Left colon (tissue), 2 donors: ENCODE measurements at places on chromosomes 4 and X.
A peak's percentile ranks its signal among the peaks of the same experiment; 100 is the strongest.

GRCh38 chr4:163121689-163122088 is 45.0 kb downstream of the NAF1 start:
- DNase-seq: no peak

- peak; percentile 85 for DNase-seq
Observed at GRCh38 chr4:77818602-77819403, at the start of gene CNOT6L. Gene CNOT6L (minus strand): TSS chr4:77819368. CDS start chr4:77819308, 60 bp downstream.

GRCh38 chr4:118941799-118942198 is 53.1 kb downstream of the SYNPO2 start:
- no peak for DNase-seq

GRCh38 chrX:51395480-51395809 is 62.8 kb downstream of the NUDT10 start:
- no peak for DNase-seq

DNA sequence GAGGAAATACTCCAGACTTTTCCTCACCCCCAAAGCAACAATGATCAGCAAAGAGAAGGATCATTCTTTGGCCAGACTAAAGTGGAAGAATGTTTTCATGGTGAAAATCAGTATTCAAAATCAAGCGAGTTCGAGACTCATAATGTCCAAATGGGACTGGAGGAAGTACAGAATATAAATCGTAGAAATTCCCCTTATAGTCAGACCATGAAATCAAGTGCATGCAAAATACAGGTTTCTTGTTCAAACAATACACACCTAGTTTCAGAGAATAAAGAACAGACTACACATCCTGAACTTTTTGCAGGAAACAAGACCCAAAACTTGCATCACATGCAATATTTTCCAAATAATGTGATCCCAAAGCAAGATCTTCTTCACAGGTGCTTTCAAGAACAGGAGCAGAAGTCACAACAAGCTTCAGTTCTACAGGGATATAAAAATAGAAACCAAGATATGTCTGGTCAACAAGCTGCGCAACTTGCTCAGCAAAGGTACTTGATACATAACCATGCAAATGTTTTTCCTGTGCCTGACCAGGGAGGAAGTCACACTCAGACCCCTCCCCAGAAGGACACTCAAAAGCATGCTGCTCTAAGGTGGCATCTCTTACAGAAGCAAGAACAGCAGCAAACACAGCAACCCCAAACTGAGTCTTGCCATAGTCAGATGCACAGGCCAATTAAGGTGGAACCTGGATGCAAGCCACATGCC is 89.7 kb downstream of the TET2 start:
- DNase-seq: no peak

- DNase-seq: no peak
Observed at GRCh38 chrX:113399506-113400192, 559.0 kb upstream of the AMOT start.

- DNase-seq: peak; percentile 47
Observed at GRCh38 chrX:47232803-47233332, at the start of gene USP11. Gene USP11 (plus strand): TSS chrX:47233009. CDS start chrX:47233044, 35 bp downstream.

DNA sequence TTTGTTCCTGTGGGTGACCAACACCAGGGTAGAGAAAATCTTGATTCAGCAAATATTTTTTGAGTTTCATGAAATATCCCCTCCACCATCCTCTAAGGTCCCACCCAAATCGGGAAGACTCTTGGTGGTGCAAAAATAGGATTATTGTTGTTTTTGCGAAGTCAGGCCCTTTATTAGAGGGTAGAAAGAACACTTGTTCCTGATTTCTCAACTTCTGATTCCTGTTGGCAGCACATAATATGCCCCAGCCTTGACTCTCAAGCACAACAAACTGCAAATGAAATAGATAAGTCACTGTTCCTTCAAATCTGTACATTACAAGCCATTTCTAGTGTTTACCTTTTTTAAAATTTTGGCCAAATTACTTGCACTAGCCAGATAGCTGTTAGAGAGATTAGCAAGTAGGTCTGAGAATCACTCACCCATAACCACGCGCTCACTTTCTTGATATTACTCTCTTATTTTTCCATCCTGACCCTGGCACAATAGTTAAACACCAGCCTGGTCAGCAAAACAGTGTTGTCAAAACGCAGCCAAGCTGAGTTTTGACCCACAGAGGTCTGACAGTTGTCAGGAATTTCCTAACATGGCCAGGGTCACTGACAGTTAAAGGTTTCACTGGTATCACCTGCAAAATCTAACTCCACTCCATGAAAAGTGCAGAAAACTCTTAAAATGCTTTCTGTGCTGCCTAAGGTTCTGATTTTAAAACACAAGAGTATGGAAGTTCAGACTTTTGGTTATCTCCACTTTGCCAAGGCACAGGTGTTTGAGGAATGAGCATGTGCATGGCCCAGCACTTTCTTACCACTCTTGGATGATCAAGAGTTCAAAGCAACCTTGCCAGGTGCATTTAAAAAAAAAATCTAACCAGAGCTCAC is 69.8 kb downstream of the RBM47 start:
- no peak for DNase-seq

DNA sequence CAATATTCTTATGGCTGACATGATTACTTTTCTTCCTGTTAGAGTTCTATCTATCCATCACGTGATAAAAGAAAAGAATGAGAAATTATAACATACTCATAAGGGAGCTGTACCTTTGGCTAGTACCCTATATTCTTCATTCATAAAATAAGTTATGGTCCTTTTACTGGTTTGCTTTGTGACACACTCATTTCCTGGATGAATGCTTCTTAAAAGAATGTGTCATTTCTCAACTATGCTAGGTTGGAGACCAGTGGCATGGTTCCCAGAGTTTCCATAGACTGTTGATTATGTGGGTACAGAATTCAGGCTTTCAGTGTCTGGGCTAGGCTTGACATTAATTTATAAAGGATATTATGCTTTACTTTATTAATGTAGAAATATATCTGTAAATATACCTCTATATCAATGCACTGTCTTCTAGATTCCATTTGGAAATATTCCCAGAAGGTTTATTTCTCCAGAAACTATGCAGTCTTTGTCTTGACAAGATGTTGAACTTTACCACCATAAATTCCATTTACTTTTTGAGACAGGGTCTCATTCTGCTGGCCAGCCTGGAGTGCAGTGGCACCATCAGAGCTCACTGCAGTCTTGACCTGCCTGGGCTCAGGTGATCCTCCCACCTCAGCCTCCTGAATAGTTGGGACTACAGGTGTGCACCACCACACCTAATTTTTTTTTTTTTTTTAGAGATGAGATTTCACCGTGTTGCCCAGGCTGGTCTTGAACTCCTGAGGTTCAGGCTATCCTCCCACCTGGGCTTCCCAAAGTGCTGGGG is 23.8 kb downstream of the NUDT6 start:
- DNase-seq: no peak

GRCh38 chrX:152138388-152138784 is at the start of gene MAGEA10:
Gene MAGEA10 (minus strand): TSS chrX:152138577. CDS start chrX:152135620, 2,957 bp downstream.
- DNase-seq: no peak

DNA sequence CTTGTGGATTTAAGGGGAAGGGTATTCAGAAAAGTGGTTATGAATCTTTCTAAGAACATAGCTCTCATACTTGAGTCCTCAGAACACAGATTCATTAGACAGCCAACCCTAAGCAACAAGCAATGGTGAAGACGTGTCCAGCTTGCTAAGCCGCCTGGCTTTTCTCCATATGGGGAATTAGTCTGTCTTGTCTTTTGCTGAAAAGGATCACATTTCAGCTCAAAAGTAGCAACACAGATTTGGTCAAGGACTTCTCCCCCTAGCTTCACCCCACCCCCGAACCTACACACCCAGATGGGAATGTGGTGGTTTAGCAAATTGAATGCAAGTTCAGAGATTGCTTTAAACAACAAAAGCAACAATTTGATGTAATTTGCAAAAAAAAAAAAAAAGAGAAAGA is 103.3 kb upstream of the RASGEF1B start:
- no peak for DNase-seq

DNA sequence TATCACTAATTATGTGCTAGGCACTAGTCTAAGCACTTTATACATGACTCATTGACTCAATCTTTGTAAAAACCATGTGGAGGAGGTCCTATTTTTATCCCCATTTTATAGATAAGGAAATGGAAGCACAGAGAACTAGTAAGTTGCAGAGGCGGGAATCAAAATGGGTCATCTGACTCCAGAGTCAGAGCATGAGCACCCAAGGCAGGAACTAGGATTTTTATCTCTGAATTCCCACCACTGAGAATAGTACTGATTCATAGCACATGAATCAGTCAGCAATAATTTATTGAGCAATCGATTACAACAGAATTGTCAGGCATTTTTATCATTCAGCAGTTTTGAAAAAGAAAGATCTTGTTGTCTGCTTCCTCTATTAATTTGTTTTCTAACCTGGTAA is 19.3 kb downstream of the SCARB2 start:
- no peak for DNase-seq

DNA sequence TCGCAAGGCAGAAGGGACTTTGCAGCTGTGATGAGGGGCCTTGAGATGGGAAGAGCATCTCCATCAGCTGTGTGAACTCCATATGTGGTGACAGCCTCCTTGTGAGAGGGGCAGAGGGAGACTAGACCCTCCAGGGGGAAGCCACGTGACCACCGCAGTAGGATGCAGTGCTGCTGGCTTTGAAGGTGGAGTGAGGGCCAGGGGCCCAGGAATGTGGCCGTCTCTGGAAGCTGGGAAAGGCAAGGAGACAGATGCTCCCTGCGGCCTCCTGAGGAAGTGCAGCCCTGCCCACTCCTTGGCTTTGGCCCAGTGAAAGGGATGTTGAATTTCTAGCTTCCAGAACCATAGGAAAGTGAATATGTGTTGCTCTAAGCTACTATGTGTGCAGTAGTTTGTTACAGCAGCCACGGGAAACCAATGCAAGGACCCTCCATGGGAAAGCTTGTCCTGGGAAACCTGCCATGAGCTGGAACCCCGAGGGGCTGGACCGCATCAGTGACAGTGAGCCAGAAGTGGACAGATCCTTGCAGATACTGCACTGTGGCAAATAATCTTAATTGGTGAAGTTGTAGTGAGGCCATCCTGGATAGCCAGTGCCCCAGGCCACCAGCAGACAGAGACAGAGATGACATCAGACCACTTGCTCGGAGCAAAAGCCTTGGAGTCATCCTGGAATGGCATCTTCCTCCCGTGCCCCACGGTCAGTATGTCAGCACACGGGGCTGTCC is 35.4 kb upstream of the SORCS2 start:
- peak; percentile 26 for DNase-seq

DNA sequence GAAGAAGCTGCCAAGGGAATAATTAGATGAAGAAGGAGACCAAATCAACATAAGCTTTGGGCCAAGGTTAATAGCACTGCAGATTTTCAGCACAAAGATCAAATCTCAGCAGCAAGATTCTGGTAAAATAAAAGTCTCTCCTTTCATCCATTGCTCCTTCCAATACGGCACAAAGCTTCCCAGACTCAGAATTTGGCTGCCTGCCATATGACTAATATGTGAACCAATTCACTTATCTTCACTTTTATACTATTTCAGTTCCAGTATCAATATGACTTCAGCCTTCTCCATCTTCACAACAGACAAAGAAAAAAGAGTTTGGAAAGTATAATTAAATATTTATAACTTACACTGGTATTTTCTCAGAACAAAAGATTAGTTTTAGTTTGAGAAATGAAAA is 978.3 kb upstream of the GRID2 start:
- DNase-seq: no peak

DNA sequence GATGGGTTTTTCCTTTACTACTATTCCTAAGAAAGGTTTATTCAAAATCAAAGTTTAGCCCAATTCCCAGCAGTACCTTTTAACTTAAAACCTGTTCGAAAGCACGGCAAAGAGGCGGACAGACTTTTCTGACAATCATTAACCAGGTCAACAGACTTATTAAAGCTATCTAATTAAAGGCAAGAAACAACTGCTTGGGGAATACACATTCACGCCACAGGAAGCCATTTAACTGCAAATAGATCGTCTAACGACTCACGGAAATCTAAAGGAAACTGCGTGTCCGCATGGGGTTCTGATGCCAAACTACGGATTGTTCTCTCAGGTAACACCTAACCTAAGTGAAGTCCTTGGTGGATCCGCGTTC is 663 bp upstream of the USP53 start:
- no peak for DNase-seq

- DNase-seq: no peak
Observed at GRCh38 chr4:84862064-84862463, 104.4 kb downstream of the WDFY3 start.

DNA sequence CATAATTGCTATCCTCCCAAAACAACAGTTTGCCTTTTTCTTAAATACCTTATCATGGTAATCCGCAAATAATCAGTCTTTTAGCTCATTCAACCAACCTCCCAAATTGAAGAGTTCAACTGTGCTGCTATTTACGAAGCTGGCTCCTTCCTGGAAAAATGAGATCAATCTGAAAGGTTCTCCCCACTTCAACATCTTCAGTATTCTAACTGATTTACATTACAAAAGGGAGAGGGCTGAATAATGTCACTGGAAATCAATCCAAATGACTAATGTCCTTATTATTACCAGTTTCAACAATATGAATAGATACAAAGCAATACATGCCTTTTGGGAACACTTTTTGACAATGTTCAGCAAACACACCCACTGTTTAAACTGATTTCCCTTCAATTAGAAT is 86.2 kb downstream of the WNK3 start:
- DNase-seq: no peak

DNA sequence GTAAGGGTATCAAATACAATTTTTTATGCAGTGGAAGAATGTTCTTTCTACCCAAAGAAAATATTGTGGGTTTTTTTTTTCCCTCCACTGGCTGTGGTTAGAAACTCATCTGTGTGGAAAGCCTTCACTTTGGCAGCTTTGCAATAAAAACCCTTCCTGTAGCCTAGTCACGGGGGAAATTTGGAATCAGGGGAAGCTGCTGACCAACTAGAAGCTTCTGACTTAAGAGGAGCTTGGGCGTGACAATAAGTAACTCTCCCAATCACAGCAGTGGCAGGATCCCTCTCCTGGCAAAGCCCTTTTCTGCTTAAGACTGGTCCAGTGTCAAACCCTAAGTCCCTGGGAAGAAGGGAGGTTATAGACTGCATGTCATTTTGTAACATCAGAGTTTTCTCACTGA is 87.9 kb downstream of the LRRC66 start:
- DNase-seq: no peak

DNA sequence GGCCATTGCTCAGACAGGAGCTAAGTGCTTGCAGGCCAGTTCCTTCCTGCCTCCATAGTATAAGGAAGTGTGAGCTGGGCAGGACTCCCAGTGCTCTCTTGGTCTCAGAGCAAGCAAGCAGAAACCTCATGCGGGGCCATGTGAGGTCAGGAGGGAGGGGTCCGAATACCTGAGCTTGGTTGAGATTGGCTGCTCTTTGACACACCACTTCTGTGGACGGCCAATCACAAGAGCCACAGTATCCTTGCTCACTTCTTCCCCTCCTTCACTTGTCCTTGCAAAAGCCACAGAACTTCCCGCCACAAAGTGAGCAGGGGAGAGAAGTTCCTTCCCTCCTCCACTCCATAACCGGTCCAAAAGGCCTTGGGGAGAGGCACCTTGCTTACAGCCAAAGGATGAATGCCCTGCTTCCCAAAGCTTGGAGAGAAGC is 56.7 kb downstream of the PRPS1 start:
- peak; percentile 63 for DNase-seq

DNA sequence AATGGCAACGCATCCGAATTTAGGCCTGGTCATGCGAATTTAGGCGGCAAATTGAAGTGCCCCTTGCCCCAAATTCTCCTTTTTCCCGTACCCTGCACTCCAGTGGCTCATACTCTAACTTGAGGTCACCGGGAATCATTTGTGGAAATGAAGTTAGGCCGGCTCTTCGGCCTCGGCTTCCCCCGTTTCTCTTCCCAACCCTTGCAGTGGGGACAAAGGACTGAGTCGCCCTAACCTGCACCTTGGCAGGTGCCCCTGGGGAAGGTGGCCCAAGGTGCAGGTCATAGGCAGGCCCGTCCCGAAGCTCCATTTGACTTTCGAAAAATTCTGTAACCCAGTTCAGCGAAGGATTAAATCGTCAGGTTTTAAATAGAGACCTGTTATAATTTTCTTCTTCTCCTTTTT is 811 bp downstream of the SRD5A3 start:
- DNase-seq: no peak
